Nephron progenitor cell (in vitro differentiated cells): ENCODE measurements at places on chromosomes 1 and 21.

DNA sequence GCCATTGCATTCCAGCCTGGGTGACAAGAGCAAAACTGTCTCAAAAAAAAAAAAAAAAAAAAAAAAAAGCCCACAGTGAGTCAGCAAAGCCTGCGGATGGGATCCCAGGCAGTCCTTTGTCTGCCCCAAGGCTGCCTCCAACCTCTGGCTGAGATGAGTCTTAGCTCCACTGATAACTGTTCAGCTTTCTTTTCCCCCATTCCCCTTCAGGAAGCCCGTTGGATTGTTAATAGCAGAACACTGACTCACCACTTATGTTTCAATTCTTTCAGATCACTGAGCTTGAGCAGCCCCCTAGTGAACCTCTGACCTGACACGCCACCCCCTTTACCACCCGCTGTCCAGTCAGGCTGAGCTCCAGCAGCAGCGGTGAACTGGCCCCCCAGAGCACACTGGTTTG, 57.5 kb downstream of the ERG start:
- DNase-seq = no peak

DNA sequence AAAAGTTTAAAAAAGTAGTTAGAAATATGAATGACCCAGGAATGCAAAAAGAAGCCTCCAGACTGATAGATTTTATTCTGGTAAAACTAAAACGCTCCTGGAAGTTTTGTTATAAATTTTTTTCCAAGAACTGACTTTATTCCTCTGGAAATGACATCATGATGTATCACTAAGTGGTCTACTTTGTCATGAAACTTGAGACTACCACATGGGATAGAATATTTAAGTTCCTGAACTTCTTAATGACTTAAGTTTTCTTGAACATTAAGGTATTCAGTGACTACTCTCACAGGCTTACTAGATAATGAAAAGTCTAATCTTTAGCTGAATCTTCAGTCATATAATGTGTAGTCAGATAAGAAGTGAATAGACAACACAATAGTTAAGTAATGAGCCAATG, 842.2 kb downstream of the USP25 start:
- no peak for DNase-seq

DNA sequence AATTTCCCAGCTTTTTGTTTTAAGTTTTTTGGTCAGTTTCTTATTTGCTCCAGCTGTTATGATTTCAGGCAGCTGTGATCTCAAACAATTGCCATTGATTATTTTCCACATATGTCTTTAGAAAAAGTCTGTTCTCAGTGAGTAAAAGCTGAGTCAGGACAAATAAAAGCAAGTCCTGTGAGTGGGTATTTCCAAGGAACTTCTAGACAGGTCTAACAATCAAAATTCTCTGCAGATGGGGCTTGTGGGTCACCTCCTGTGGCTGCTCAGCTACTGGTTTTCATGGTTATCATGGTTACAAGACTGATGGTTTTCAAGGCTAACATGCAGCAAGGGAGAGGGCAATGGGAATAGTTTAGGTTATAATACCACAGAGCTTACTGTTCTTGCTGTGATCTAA, 585.7 kb downstream of the LMO4 start:
- no peak for DNase-seq

GRCh38 chr1:77355010-77355409, 73.2 kb downstream of the AK5 start:
- no peak for DNase-seq

DNA sequence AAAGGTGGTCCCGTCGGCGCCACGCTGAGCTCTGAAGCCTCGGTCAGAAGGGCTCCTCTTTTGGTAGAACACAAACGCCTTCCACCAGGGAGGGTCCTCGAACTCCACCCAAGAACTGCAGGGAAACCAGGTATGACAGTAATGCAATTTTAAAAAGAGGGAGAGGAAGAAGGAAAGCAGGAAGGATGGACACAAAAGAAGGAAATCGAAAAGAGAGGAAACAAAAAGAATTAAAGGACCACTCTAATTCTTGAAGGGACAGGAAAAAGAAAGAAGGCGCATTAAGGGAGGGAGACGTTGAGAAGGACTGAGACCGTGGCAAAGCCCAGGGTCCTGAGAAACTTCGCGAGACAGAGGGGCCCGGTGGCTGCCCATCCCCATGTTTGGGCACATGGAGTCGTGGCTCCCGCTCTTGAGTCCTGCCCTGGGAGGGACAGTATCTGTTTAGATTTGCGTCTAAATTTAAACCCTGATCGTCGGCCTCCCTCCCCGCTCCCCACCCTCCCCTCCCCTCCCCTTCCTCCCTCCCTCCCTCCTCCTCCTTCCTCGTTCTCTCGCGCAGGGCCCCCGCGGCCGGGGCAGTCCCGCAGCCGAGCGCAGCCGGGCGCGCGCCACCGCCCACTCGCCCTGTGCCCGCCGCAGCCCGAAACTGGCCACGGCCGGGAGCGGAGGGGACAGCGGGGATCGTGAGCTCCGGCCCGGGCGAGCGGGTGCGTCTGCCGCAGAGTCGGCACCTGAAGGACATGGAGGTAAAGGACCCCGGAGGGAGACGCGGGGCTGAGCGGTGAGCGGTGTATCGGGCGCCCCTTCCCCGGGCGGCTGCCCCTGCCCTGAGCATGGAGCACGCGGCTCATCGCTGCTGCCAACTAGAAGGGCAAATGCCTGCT, at the start of gene RCSD1:
Gene RCSD1 (plus strand): TSS at position 552 of the 887 bp plus-strand sequence. CDS start 192 bp downstream, at position 744.
- peak; percentile 64 for DNase-seq

GRCh38 chr1:16178596-16179497, 23.0 kb upstream of the EPHA2 start:
- no peak for DNase-seq

DNA sequence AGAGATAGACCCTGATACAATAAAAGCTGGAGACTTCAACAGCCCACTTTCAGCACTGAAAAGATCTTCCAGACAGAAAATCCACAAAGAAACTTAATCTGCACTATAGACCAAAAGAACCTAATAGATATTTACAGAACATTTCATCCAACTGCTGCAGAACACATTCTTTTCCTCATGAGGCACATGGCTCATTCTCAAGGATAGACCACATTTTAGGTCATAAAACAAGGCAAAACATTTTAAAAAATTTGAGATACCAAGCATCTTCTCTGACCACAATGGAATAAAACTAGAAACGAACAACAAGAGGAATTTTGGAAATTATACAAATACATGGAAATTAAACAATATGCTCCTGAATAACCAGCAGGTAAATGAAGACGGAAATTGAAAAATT, 15.0 kb upstream of the IL20 start:
- no peak for DNase-seq

- DNase-seq = no peak
Measured at GRCh38 chr21:45937721-45938452, 43.7 kb upstream of the COL6A1 start.

DNA sequence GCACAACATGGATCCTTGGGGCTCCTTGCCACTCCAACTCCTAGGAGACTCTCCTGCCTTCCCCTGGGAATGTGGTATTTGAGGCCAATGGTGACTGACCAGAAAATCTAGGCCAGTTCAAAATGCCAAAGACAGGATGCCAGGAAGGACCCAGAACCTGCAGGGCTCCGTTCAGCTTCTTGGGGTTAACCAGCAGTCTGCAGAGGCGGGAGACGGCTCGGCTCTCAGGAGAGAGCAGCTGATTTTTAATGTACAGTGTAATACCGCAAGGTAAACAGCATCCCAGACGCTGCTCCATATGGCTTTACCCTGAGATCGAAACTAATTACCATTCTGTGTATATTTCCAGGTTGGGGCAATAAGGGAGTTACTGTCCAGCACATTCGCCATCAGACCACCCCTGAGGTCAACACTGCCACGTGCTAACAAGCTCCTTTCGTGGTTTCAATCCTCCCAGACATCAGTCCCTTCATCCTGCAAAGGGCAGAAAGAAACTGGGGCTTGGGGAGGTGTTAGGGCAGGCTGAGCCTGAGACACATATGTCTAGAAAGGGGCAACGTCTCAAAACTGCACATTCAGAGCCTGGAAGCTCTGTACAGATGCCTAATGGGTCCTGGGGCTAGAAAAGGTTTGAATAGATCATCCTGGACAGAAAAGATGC, 16.7 kb downstream of the ITPKB start:
- DNase-seq = no peak

DNA sequence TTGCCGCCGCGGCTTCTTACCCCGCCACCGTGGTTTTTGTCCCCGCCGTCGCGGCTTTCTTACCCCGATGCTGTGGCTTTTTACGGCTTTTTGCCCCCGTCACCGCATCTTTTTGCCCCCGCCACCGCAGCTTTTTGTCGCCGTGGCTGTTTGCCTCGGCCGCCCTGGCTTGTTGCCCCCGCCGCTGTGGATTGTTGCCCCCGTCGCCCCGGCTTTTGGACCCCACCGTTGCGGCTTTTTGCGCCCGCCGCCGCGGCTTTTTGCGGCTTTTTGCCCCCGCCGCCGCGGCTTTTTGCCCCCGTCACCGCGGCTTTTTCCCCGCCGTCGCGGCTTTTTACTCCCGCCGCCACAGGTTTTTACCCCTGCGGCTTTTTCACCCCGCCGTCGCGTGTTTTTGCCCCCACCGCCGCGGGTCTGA, 3934.3 kb downstream of the SRGAP2C start:
- DNase-seq = no peak

GRCh38 chr1:220339581-220339980, 67.3 kb upstream of the RAB3GAP2 start:
- no peak for DNase-seq

DNA sequence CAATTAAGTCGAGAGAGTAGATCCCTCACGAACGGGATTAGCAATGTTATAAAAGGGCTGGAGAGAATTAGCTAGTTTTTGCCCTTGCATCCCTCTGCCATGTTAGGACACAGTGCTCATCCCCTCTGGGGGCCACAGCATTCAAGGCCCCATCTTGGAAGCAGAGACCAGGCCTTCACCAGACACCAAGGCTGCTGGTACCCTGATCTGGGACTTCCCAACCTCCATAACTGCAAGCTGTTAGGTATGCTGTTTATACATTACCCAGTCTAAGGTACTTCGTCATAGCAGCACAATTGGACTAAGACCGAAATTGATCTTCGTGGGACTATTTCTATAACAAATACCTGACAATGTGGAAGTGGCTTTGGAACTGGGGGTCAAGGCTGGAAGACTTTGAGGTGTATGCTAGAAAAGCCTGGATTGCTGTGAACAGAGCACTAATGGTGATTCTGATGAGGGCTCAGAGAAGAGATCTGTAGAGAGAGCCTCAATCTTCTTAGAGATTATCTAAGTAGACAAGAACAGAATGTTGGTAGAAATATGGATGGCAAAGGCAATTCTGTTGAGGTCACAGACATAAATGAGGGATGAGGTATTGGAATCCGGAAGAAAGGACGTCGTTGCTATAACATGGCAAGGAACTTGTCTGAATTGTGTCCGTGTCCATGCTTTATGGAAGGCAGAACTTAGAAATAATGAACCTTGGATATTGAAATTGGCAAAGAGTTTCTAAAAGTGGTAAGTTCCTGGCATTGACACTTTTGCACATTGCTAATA, 83.8 kb upstream of the KIF26B start:
- DNase-seq = no peak

DNA sequence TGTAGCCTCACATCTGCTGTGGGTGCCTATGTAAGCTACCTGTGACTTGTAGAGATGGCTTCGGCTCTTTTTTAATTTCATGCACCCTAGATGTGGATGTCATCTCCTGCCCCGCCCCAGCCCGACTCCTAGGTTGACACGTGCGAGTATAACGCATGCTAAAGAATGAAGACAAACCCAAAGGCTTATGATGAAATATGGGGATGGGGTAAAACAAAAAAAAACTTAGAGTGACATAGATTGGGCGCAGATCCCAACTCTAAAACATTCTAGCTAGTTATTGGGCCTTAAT, 613 bp upstream of the ERO1B start:
- no peak for DNase-seq
